ENCODE measurements at places on chromosomes 11 and 22.

DNA sequence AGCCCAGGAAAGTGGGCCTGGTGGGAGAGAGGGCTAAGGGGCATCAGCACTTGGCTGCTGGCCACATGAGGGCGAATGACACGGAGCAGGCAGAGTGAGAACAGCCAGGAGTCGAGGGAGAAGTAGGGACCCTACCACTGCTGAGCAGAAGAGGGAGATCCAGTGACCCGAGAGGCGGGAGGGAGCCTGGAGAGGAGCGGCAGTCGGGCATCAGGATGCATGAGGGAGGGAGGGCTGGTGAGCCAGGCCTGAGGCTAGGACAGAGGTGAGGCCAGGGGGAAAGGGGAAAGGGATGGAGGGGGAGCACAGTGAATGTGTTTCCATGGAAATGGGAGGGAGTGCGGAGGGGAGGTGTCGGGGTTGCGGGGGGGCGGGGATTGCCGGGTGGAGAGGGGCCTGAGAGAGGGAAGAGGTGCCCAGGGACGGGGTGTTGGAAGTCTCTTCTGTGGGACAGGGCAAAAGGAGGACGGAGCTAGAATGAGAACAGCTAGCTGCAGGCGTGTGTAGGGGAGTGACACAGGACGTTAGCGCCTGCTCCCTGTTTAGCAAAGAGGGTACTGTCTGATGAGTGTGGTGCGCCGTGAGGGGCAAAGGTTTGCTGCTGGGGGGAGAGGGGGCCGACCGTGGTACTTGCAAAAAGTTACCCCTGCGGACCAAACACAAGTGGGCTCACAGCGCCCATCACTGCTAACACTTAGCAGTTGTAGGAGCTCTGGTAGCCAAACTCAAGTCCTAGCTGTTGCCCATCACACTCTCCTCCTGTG is 37.1 kb upstream of the WNT11 start:
- no peak for DNase-seq

- no peak for DNase-seq
Measured at GRCh38 chr11:47254386-47254785, 3.4 kb upstream of the NR1H3 start.

- no peak for DNase-seq
Measured at GRCh38 chr22:20905415-20906386, 11.5 kb upstream of the CRKL start.

GRCh38 chr11:43988040-43988817 is 45.8 kb downstream of the C11orf96 start:
- DNase-seq: no peak

GRCh38 chr22:32177221-32177765 is 18.2 kb upstream of the C22orf42 start:
- DNase-seq: no peak

DNA sequence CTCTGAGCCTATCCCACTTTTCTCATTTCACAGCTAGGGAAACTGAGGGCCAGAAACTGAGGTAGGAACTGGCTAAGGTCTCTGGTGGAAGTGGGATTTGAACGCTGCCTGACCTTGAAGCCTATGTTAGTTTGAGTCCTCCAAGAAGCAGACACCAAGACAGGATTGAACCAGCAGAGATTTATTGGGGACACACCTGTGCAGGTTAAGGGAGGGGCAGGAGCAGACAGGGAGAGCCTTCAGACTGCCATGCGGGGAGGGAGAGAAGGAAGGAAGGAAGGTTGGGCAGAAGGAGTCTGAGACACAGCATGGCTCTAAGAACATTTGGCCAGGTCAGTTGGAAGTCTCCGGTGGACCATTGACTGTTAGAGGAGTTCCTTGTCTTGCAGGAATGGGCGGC is 59.5 kb downstream of the SGSM1 start:
- no peak for DNase-seq
